ENCODE measurements at places on chromosomes 11 and 22. TPM values are rescaled to one million over a fixed set of nuclear protein-coding genes. Genes with fewer than 3 reads are reported as not detected.

The APOBEC3C gene
- total RNA-seq = 74.1 TPM

The MEI1 gene
- total RNA-seq = 28.8 TPM

DNA sequence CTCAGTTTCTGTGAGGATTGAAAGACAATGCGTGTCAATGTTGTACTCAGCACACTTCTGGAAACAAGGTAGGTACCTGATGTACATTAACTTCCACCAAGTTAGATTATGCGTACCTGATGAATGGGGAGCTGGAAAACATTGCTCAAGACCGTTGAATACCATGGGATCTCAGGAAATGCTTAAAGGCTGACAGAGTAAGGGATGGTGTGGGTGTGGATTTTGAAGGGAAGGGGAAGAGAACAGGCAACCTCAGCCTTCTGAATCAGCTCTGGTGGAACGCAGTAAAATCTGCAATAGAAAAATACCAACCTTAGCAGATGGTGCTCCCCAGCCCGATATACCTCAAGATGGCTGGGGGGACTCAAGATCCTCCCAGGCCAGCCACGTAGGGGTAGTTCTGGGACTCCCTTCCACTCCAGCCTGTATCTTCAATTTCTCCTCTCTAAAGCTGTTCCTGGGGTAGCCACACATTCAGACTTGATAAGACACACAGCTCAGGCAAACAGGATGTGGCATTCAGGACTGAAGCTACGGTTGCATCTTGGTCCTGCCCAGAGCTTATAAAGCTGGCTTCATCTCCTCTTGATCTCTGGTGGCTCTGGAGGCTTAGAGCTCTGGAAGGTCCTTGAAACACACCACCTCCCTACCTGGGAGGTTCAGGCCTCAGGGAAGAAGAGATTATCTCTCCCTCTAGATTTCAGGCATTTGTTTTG is 111.8 kb downstream of the CTNND1 start:
- no peak for DNase-seq
- H3K27me3 ChIP-seq = no peaks in the 10 kb centered on the region

The OR8G5 gene
- total RNA-seq = not detected

The OMP gene
- total RNA-seq = not detected

The TMEM151A gene
- total RNA-seq = not detected
